Hippocampal formation (tissue), 2 donors: ENCODE measurements at places on chromosomes 4 and X.

GRCh38 chrX:120514236-120514635, 45.1 kb upstream of the LAMP2 start:
- no peak for DNase-seq

- no peak for DNase-seq
Observed at GRCh38 chr4:128858879-128859671, 49.6 kb downstream of the JADE1 start.

GRCh38 chrX:9351126-9351525, 113.7 kb upstream of the TBL1X start:
- no peak for DNase-seq

GRCh38 chrX:9678215-9678965, 87.3 kb downstream of the GPR143 start:
- DNase-seq = no peak

GRCh38 chr4:177455561-177455970, 13.3 kb upstream of the AGA start:
- DNase-seq = no peak

DNA sequence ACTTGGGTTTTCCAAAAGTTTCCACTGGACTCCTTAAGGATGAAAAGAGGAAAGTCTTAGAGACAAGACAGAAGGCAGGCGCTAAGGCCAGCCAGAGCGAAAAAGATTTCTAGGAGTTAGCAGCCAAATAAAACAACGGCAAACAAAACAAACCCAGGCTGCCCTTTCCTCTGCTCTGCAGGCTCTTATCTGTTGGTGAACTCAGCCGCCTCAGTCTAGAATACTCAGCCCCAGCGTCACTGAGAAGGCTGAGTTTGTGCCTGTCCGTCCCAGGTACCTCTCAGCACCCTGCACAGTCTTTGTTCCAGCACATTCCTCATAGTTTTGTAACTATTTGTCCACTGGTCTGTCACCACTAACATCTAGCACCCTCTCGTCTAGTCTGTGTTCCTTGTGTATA, 75.6 kb upstream of the FAM9C start:
- DNase-seq = no peak
